Thyroid gland (tissue), 4 donors: ENCODE measurements at places on chromosomes 3 and 15. TPM values are rescaled to one million over a fixed set of nuclear protein-coding genes. Genes with fewer than 3 reads are reported as not detected.

NR1D2 gene
- 80.7 TPM for total RNA-seq

CAMK2N2 gene
- total RNA-seq = not detected

IL16 gene
- total RNA-seq = 6.7 TPM

GLDN gene
- total RNA-seq = 1.8 TPM

ARL6IP5 gene
- 102 TPM for total RNA-seq

GRCh38 chr15:77798847-77799246 is 166.1 kb upstream of the LINGO1 start:
- DNase-seq = no peak
- H3K4me1 ChIP-seq = peaks cover 9% of the 10 kb centered on the region
- H3K4me3 ChIP-seq = no peak overlapping the region
- no peaks in the 10 kb centered on the region for H3K36me3 ChIP-seq
- H3K27me3 ChIP-seq = no peaks in the 10 kb centered on the region

DNA sequence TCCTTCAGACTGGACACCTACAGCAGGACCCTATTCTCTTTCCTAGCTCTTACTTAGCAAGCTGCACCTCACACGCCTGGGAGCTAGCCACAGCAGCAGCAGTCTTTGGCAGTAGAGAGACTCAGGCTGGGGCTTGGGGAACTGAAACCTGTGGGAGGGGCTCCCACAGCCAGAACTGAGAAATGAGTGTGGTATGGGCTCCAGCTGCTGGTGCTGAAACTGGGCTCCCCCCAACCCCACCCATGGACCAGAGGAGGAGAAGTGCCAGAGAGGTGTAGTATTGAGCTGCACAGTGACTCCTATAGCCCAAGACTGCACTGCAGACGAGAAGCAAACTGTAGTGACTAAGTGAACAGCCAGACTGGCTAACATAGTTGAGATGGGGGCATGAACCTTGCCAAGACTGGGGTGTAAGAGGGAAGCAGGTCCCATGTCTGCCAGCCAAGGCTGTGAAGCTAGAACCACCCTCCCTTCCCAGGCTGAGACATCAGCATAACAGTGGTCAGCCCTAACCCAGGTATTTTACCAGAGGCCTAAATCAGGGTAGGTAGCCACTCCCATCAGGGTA is 62.5 kb downstream of the MYO5A start:
- H3K4me1 ChIP-seq = no peaks in the 10 kb centered on the region
- H3K27ac ChIP-seq = no peak overlapping the region
- H3K4me3 ChIP-seq = no peak overlapping the region
- H3K27me3 ChIP-seq = no peaks in the 10 kb centered on the region
- peak; percentile 8 for DNase-seq

DNA sequence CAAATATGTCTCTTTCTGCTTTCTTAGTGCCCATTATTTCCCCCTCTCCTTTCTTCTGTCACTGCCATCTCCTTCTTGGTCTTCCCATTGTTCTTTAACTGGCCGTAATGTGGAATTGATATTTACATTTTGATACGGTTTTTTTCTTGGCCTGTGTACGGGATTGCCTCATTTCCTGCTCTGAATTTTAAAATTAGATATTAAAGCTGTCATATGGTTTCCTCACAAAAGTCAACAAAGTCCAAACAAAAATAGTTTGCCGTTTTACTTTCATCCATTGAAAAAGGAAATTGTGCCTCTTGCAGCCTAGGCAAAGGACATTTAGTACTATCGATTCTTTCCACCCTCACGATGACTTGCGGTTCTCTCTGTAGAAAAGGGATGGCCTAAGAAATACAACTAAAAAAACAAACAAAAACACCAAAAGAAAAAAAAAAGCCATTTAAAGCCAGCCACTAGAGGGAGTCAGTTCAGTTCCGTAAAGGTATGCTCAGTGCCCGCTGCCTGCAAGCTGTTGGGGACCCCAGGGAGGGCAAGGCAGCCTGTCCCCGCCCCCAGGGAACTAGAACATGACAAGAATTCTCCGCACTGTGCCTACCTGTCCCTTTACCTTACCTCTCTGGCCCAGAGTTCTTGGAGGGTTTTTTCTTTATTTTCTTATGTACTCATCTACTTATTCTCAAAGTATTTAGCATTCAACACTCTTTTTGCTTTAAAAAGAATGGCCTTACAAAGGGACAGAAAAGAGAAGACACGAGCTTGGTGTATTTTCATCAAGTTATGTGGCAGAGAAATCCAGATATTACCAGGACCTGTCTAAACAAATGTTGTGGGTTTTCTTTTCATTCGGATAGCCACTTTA is 30.0 kb upstream of the NR2E3 start:
- H3K36me3 ChIP-seq = no peaks in the 10 kb centered on the region
- H3K27ac ChIP-seq = peak overlapping the region; percentile 30
- no peaks in the 10 kb centered on the region for H3K4me1 ChIP-seq
- peak; percentile 55 for DNase-seq

GRCh38 chr3:71172951-71173350 is 410.6 kb downstream of the FOXP1 start:
- H3K27ac ChIP-seq = peak overlapping the region; percentile 21
- H3K27me3 ChIP-seq = no peaks in the 10 kb centered on the region
- no peak for DNase-seq
- no peaks in the 10 kb centered on the region for H3K4me1 ChIP-seq

DNA sequence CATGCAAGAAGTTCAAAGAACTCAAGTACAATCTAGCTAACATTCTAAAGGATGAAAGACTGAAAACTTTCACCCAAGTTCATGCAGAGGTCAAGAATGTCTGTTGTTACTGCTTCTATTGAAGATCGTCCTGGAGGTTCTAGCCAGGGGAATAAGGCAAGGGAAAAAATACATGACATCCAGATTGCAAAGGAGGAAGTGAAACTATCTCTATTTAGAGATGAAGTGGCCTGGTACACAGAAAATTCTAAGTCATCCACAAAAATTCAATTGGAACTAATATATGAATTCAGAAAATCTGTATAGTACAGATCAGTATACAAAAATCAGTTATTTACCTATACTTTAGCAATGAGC is 693.0 kb downstream of the NR2F2 start:
- H3K4me1 ChIP-seq = no peaks in the 10 kb centered on the region
- H3K4me3 ChIP-seq = no peak overlapping the region
- H3K36me3 ChIP-seq = no peaks in the 10 kb centered on the region

GRCh38 chr3:179093807-179094206 is 22.2 kb upstream of the ZMAT3 start:
- no peaks in the 10 kb centered on the region for H3K4me1 ChIP-seq
- H3K4me3 ChIP-seq = no peak overlapping the region
- no peaks in the 10 kb centered on the region for H3K36me3 ChIP-seq

DNA sequence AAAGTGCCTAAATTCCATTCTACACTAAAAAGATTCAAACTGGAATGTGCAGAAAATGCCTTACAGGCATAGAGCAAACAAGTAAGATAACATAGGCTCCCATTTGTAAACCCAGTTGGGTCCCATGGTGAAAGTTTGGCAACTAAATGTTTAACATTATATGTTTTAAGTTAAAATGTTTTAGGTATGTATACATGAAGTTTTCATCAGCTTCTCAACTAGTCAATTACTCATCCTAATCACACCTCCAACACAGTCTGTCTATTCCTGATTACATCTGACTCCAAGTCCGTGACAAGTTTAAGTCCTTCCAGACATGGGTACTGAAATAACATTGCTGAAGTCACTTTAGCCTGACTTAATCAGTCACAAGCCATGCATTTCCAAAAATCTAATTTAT is 25.0 kb downstream of the MYLK start:
- no peak overlapping the region for H3K27ac ChIP-seq
- no peaks in the 10 kb centered on the region for H3K27me3 ChIP-seq
- no peaks in the 10 kb centered on the region for H3K4me1 ChIP-seq

- no peaks in the 10 kb centered on the region for H3K27me3 ChIP-seq
- no peak overlapping the region for H3K4me3 ChIP-seq
- no peak overlapping the region for H3K27ac ChIP-seq
- no peaks in the 10 kb centered on the region for H3K36me3 ChIP-seq
- no peaks in the 10 kb centered on the region for H3K4me1 ChIP-seq
Measured at GRCh38 chr15:54011656-54012055, 33.4 kb downstream of the UNC13C start.

DNA sequence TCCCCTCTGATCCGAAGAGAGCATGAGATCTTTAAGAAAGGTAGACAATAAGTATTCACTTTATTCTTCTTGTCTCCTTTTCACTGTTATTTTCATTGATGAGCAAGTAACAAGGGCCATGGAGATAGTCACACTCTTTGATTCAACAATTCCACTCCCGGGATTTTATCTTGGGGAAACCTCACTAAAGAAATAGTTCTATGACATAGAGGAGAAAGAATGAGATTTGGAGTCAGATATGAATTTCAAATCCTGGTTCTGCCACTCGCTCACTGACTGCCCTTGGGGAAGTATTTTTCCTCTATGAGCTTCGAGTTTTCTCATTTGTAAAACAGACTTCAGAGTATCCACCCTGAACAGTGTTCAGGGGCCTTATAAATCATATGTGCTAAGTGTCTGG is 514.6 kb downstream of the NLGN1 start:
- no peak overlapping the region for H3K4me3 ChIP-seq
- no peaks in the 10 kb centered on the region for H3K36me3 ChIP-seq
- no peaks in the 10 kb centered on the region for H3K27me3 ChIP-seq
- H3K27ac ChIP-seq = no peak overlapping the region

DNA sequence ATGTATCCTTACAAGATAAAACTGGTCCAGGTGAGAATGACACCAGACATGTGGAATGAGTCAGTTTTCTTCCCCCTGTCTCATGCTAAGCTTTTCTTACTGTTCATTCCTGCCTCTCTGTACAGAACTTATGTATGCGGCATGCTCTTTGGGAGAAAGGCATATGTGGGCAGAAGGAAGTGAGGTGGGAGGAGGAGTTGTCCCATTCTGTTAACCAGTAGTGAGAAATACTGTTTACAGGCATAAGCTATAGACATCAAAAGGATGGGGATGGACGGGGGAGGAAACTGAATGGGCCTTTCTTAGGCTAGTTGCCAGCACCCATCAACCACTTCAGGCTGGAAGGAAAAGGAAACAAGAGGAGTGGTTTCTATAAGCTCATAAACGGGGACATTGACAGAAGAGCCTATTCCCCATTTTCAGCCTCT is 143.6 kb upstream of the BHLHE40 start:
- H3K27ac ChIP-seq = no peak overlapping the region
- H3K27me3 ChIP-seq = no peaks in the 10 kb centered on the region
- H3K4me1 ChIP-seq = peaks cover 44% of the 10 kb centered on the region
- no peak for DNase-seq

- no peak overlapping the region for H3K4me3 ChIP-seq
- no peak overlapping the region for H3K27ac ChIP-seq
- H3K36me3 ChIP-seq = peaks cover 8% of the 10 kb centered on the region
- no peaks in the 10 kb centered on the region for H3K27me3 ChIP-seq
- no peaks in the 10 kb centered on the region for H3K4me1 ChIP-seq
Measured at GRCh38 chr3:114034211-114034610, 22.1 kb downstream of the CCDC191 start.

DNA sequence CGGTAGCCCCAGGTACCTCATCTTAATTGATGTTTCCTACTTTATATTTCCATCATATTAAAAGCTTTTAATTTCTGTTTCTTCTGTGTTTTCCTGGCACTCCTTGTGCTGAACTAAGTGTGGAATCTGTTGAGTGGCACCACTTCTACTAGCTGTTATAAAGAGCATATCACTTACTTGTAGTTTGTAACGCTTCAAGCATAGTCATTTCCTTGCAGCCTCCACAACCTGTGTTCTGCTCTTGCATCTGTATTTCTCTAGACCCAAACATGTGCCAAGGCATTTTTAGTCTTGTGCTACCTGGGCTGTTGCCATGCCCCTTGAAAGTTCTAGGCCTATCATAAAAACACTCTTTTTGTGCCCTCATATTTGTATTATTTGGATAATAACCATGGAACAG is 16.0 kb downstream of the ZNF654 start:
- no peak overlapping the region for H3K27ac ChIP-seq
- DNase-seq = peak; percentile 31
- peaks cover 17% of the 10 kb centered on the region for H3K4me1 ChIP-seq

DNA sequence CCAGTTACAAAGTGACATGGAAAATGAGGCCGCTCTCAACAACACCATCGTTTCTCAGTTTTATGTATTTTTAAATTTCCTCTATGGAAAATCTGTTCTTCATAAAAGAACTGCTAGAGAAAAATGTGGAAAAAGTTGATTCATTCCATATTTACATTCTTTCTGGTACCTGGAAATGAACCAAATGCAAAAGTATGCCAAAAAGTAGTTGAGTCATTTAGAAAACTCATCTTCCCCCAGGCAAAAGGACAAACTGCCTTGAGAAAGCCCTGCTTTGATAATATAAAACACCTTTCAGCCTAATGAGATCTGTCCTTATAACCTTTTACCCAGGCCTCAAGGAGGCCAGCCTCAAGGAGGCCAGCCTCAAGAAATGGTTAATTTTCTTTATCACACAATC is 283.0 kb upstream of the VEPH1 start:
- H3K4me3 ChIP-seq = no peak overlapping the region
- H3K4me1 ChIP-seq = no peaks in the 10 kb centered on the region
- H3K27me3 ChIP-seq = no peaks in the 10 kb centered on the region
- H3K27ac ChIP-seq = no peak overlapping the region
- H3K36me3 ChIP-seq = no peaks in the 10 kb centered on the region
- no peak for DNase-seq

- no peaks in the 10 kb centered on the region for H3K27me3 ChIP-seq
- no peaks in the 10 kb centered on the region for H3K36me3 ChIP-seq
- DNase-seq = no peak
- H3K4me1 ChIP-seq = no peaks in the 10 kb centered on the region
- H3K4me3 ChIP-seq = no peak overlapping the region
- no peak overlapping the region for H3K27ac ChIP-seq
Measured at GRCh38 chr3:143483214-143483613, 363.6 kb downstream of the CHST2 start.

DNA sequence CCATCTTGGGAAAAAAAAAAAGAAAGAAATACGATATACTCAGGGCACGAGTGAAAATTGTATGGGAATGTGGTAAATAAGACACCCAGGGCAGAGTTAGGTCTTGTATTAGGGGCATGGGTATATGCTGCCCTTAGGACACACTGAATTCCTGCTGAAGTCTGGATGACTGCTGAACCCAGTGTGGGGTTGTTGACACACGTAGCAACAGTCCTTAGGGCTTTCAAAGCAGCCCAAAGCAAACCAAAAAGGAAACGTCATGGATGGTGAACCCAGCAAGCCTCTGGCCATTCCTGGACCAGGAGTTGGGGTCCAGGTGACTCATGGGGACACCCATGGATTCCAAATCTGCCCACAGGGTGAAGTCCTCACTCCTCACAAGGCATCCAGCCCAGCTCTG is 27.1 kb upstream of the SEMA3F start:
- H3K4me3 ChIP-seq = no peak overlapping the region
- no peaks in the 10 kb centered on the region for H3K27me3 ChIP-seq
- no peak overlapping the region for H3K27ac ChIP-seq
